ENCODE measurements at places on chromosomes 11 and 22.

DNA sequence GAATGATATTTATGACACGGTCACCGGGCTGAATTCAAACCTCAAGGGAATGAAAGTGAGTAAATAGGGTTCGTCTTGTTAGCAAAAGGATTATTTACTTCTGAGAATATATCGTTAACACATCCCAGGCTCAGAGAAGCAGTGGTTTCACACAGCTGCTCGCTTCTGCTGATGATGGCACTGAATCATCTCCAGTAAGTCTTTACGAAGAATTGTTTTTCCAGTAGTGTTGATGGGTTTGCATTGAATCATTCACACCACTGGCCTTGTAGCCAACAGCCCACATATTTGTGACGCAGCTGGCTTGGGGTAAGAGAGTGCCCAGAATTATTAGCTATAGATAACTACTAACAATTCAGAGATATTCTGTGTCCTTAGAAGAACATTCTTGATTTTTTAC, 236.3 kb downstream of the CADM1 start:
- no peak for DNase-seq
- no peak overlapping the region for H3K27ac ChIP-seq
- H3K27me3 ChIP-seq: no peaks in the 10 kb centered on the region
- no peaks in the 10 kb centered on the region for H3K4me1 ChIP-seq
- no peaks in the 10 kb centered on the region for H3K36me3 ChIP-seq
- no peak overlapping the region for H3K4me3 ChIP-seq

DNA sequence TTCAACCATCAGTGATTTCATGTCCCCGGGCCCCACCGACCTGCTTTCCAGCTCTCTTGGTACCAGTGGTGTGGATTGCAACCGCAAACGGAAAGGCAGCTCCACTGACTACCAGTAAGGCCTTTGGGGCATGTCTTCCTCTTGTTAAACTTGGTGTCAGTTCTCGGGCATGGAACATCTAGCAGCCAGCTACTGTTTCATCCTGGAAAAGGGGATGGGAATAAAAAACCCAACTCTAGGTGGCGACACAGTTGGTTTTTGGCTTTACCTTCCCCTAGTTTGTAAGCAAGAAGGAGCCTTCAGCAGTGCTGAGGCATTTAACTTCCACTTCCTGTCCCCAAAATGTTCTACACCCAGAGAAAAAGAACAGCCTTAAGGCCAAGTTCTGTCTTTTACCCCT, 76.7 kb downstream of the BMAL1 start:
- H3K36me3 ChIP-seq: peaks cover 5% of the 10 kb centered on the region
- H3K27ac ChIP-seq: no peak overlapping the region
- no peak for DNase-seq
- no peak overlapping the region for H3K4me3 ChIP-seq
- no peaks in the 10 kb centered on the region for H3K27me3 ChIP-seq

DNA sequence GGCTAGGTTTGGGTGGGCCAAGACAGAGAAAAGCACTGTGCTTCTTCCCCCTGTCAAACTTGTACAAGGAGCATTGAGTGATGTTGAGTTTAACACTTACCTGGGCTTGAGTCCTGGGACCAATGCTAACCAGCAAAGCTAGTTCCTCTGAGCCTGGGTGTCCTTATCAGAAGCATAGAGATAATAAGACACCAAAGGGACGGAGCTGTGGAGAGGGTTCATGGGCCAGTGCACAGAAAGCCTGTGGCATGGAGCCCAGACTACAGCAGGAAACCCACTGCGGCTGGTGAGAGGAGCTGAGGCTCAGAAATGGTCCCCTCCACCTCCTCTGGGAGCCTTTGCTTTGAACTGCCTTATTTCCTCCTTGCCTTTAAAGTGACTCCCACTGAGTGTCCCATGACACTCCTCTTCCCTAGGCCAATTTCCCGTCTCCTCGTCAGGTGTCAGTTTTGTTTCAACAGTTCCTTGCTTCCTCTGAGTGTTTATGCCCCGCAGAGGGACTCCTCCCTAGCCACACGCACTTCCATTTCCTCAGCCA, 9.4 kb downstream of the SLCO2B1 start:
- no peaks in the 10 kb centered on the region for H3K4me1 ChIP-seq
- no peak overlapping the region for H3K27ac ChIP-seq
- H3K27me3 ChIP-seq: no peaks in the 10 kb centered on the region
- H3K4me3 ChIP-seq: no peak overlapping the region
- DNase-seq: no peak
- no peaks in the 10 kb centered on the region for H3K36me3 ChIP-seq

DNA sequence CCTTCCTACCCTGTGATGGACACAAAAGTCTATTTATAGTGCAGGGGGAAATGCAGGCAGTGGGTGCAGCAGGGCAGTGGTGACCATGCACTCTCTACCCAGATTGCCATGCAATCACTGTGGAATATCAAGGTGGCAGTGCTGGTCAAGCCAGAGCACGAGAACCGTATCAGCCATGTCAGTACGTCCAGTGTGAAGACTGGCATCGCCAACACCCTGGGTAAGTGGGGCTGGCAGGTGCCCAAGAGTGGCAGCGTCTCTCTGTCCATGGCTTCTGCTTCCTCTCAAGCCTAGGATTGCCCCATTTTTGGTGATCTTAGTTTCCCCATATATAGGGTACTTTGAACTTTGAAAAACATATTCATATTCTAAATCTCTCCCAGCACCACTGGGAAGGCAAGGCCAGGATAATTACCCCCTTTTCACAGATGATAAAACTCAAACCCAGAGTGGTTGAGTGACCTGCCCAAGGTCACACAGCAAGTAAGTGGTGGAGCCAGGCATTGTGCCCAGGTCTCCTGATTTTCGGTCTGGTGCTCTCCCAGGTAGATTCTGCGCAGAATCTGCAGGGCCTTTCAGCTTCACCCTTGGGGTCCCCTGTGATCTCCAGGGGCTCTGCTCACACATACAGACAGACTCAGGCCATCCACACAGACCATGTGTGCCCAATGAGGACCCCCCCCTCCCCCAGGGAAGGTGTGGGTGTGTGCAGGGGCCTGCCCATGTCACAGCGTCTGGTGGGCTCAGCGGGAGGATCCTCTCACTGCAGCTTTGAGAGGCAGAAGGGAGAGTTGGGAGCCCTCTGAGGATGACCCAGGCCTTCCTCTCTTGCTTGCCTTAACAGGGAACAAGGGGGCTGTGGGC, 7.1 kb downstream of the INPPL1 start:
- no peaks in the 10 kb centered on the region for H3K4me1 ChIP-seq
- no peak overlapping the region for H3K27ac ChIP-seq
- H3K36me3 ChIP-seq: peaks cover 14% of the 10 kb centered on the region
- no peaks in the 10 kb centered on the region for H3K27me3 ChIP-seq
- no peak overlapping the region for H3K4me3 ChIP-seq

DNA sequence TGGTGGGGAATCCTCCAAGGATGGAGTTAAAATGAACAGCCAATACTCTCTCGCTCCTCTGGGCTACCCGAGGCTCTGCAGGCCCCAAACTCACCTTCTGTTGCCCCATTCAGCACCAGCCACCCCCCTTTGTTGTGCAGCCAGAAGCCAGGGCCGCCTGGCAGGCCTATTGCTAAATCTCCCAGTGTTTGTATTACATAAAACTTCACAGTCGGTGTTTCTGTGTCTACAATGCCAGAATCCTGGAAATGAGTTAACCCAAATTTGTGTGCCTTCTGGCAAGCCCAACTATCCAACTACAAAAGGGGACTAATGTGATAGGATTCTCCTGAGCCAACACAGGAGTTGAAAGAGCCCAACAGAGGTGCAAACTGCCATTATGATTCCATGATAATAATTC, 9.3 kb downstream of the KCNJ5 start:
- no peak overlapping the region for H3K4me3 ChIP-seq
- H3K36me3 ChIP-seq: no peaks in the 10 kb centered on the region
- DNase-seq: peak; percentile 36
- H3K27me3 ChIP-seq: no peaks in the 10 kb centered on the region

DNA sequence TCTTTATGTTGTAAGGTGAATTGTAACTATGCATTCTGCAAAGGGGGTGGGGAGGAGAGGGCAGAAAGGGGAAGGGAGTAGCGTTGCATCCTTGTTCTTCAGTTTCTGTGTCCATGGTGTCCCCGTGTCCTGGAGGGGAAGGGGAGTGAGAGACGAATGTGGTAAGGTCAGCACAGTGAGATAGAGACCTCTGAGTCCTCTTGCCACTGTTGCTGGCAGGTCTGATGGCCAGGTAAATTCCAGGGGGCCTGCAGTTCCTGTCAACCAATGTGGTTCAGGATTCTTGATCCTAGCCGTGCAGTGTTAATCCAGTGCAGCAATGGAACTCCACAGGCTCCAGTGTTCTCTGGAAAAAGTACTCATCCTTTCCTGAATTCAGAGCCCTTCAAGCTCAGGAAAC, 14.6 kb upstream of the ADSL start:
- H3K36me3 ChIP-seq: peaks cover 5% of the 10 kb centered on the region
- no peaks in the 10 kb centered on the region for H3K4me1 ChIP-seq
- no peak overlapping the region for H3K27ac ChIP-seq

DNA sequence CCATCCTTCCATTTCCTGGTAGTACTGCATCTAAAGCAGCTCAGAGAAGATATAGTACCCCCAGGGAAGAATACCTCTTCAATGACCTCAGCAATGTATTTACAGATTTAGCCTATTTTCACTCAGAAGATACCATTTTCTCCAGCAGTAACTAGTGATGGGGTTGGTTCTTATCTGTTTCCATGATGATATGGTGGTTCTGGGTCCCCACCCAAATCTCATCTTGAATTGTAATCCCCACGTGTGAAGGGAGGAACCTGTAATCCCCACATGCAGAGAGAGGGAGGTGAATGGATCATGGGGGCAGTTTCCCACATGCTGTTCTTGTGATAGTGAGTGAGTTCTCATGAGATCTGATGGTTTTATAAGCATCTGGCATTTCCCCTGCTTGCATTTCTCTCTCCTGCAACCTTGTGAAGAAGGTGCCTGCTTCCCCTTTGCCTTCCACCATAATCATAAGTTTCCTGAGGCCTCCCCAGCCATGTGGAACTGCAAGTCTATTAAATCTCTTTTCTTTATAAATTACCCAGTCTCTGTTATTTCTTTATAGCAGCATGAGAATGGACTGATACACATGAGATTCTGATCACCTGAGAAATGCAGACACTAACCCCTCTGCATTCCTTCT, 139.2 kb downstream of the CCDC81 start:
- no peak overlapping the region for H3K4me3 ChIP-seq
- no peaks in the 10 kb centered on the region for H3K36me3 ChIP-seq

DNA sequence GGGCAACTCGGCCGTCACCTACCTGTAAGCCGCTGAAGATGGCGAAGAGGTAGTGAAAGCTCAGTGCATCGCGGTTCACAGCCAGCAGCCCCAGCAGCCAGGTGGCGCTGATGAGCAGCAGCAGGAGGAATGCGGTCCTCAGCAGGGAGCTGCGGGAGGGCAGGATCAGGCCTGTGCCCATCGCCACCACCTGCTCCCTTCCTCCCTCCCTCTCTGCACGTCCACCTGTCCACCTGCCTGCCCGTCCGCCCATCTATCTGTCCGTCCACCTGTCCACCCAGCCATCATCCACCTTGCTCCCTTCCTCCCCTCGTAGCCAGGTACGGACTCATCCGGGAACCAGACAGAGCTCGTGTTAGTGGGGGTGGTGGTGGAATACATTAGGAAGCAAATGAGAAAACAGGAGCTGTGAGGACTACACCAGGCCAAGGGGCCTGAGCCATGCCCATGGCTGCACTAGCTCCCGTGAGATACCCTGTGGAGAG, 32.2 kb downstream of the TRMU start:
- no peaks in the 10 kb centered on the region for H3K36me3 ChIP-seq
- H3K27me3 ChIP-seq: no peaks in the 10 kb centered on the region
- no peaks in the 10 kb centered on the region for H3K4me1 ChIP-seq
- DNase-seq: peak; percentile 86

DNA sequence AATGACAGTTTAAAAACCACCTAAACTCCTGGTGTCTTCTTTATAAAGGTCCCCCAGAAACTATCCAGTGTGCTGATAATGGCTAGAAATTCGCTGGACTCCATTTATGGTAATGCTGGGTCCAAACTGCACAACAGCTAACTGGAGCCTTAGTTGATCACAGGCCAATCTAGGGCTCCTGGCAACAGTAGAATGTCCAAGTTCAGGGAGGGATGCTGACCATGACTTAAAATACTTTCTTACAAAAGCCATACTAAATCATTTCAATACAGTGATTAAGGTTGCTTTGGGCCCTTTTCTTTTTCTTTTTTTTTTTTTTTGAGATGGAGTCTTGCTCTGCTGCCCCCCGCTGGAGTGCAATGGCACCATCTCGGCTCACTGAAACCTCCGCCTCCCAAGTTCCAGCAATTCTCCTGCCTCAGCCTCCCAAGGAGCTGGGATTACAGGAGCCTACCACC, 14.5 kb upstream of the GAB2 start:
- no peak for DNase-seq
- H3K27me3 ChIP-seq: no peaks in the 10 kb centered on the region
- H3K4me3 ChIP-seq: no peak overlapping the region
- no peak overlapping the region for H3K27ac ChIP-seq

DNA sequence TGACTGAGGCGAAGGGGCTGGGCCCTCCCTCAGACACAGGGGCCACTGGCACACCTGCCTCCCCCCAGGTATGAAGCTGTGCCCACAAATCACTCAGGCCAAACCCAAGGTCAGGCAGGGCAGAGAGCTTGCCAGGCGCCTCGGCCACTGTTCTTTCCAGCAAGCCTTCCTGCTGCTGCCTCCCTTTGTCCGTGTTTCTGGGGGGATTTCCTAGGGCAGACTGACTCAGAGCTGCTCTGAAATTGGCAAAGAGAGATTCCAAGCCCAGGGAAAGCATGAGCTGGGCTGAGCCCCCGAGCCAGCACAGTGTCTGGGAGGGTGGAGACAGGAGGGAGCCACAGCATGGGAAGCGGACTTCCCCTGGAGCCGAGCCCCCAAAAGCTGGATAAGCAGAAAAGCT, 33.2 kb downstream of the PPP2R1B start:
- H3K4me1 ChIP-seq: no peaks in the 10 kb centered on the region
- no peaks in the 10 kb centered on the region for H3K27me3 ChIP-seq
- peak overlapping the region; percentile 87 for H3K27ac ChIP-seq
- peak; percentile 88 for DNase-seq
- H3K36me3 ChIP-seq: no peaks in the 10 kb centered on the region
- no peak overlapping the region for H3K4me3 ChIP-seq

- H3K27me3 ChIP-seq: no peaks in the 10 kb centered on the region
- no peaks in the 10 kb centered on the region for H3K4me1 ChIP-seq
- no peak overlapping the region for H3K4me3 ChIP-seq
- no peak overlapping the region for H3K27ac ChIP-seq
- no peak for DNase-seq
- H3K36me3 ChIP-seq: no peaks in the 10 kb centered on the region
Measured at GRCh38 chr11:79352349-79352703, 88.5 kb downstream of the TENM4 start.

- no peaks in the 10 kb centered on the region for H3K4me1 ChIP-seq
- no peaks in the 10 kb centered on the region for H3K36me3 ChIP-seq
- H3K27ac ChIP-seq: no peak overlapping the region
- no peak overlapping the region for H3K4me3 ChIP-seq
- no peaks in the 10 kb centered on the region for H3K27me3 ChIP-seq
Measured at GRCh38 chr22:38864361-38865191, 7.4 kb downstream of the CBX6 start.

All from aorta (tissue), 5 donors.